ENCODE measurements at places on chromosomes 13 and 19.

DNA sequence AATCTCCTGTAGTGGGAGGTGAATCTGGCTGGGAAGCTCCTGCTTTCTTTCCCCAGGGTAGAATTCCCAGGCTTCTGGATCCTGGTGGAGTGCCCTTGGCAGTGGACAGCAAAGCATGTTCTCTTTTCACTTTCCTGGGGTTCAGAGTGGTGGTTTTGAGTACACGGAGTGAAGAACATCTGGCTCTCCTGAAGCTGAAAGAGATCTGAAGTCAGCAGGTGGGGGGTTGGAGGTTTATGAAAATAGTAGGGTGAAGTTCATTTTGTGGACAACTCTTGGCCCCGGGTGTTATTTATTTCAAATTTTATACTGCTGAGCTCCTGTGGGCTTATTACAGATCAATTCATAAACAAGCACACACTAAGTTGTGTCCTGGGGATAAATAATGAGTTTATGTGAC lies 497.3 kb downstream of the KLF5 start:
- DNase-seq, result no peak
- H3K4me1 ChIP-seq, result no peaks in the 10 kb centered on the region
- H3K27me3 ChIP-seq, result no peaks in the 10 kb centered on the region
- H3K27ac ChIP-seq, result no peak overlapping the region
- H3K4me3 ChIP-seq, result no peak overlapping the region

GRCh38 chr19:48806518-48806817 lies 4.4 kb downstream of the BCAT2 start:
- peaks cover 30% of the 10 kb centered on the region for H3K4me1 ChIP-seq
- DNase-seq, result no peak
- peaks cover 24% of the 10 kb centered on the region for H3K36me3 ChIP-seq
- H3K4me3 ChIP-seq, result no peak overlapping the region
- no peak overlapping the region for H3K27ac ChIP-seq

DNA sequence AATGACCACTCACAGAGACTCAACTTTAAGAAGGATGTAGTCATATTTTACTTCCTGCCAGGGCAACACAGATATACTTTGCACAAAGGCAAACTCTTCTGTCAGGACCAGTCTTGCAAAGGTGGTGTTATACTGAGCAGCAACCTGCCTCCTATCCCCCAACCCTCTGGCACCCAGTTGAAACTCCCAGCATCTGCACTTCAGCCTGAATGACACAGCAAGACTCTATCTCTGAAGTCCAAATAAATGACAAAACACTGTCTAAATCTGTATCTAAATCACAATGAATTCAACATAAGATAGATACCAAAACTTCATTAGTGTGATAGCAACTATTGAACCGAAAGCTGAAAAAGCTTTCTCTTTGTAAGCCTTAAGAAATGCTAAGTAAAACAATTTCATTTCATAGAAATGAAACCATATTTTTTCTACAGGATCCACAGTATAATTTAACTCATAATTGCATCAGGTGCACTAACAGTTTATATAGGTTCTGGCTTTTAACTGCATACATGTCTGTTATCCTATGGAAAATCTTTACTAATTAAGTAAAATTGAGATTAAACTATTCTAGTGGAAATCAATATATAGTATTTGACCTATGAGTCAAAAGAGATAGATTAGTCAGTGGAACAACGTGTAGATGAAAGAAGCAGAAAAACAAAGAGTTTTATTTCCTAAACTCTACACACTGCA lies 163.7 kb downstream of the TBC1D4 start:
- no peaks in the 10 kb centered on the region for H3K36me3 ChIP-seq
- no peak overlapping the region for H3K4me3 ChIP-seq
- H3K27ac ChIP-seq, result no peak overlapping the region
- no peak for DNase-seq
- H3K4me1 ChIP-seq, result no peaks in the 10 kb centered on the region

DNA sequence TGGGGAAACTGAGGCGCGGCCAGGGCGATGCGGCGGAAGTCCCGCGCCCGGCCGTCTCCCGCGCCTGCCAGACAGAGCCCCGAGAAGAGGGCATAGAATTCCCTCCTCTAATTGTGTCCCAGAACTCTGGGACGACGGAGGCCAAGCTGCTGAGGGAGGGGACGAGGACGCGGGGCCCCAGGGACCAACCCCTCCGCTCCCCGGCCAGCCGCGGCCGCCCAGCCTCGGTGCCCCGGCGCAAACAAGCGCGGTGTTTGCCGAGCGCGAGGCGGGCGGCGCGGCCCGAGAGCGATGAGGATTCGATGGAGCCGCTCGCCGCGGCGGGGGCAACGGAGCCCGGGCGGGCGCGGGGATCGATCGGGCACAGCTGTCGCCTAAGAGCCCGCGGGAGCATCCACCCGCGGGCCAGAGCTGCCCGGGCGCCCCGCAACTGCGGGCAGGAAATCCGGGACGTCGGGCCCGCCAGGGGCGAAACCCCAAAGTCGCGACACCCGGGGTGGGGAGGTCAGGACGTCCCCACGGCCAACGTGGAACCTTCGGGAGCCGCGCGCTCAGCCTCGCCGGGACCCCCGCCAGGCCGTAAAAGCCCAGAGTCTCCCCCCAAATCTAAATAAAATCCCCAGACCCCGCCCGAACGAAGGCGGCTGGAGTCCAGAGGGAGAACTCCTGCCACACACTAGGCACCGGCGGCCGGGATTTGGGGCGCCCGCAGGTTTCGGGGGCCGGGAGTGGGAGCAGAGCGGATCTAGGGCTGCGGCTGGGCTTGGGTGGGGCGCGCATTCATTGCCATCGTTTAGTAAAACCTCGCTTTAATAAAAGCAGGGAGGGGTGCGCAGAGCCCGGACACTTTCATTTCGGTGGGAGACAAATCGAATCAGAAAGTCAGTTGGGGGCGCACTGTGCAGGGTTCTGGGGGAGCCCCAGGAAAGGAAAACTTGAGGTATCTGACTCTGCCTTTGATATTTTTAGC lies 3.6 kb upstream of the ONECUT3 start:
- H3K36me3 ChIP-seq, result no peaks in the 10 kb centered on the region
- no peak overlapping the region for H3K27ac ChIP-seq
- H3K4me3 ChIP-seq, result no peak overlapping the region

GRCh38 chr13:20998649-20999415 lies 62.6 kb downstream of the LATS2 start:
- DNase-seq, result no peak
- no peak overlapping the region for H3K4me3 ChIP-seq
- H3K27me3 ChIP-seq, result no peaks in the 10 kb centered on the region
- peaks cover 28% of the 10 kb centered on the region for H3K4me1 ChIP-seq

DNA sequence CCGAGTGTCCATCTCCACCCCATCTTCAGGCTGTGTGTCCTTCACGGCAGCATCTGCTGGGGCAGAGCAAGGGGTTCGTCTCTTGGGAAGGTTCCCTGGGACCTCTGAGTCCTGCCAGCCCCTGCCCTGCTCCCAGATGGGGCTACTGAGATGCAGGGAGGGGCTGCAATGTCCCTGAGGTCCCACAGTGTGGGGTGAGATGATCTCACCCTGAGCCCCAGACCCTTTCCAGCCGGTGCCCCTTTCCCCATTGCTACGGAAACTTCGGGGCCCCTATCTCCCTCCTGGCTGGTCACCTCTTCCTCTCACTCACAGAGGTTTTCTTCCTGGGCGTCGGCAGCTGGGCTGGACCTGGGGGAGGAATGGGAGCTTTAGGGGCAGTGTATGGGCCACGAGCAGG lies 5.0 kb downstream of the LILRB2 start:
- H3K27ac ChIP-seq, result no peak overlapping the region
- no peak overlapping the region for H3K4me3 ChIP-seq
- peaks cover 27% of the 10 kb centered on the region for H3K27me3 ChIP-seq
- no peaks in the 10 kb centered on the region for H3K36me3 ChIP-seq
